ENCODE measurements at places on chromosomes 11 and 22. TPM values are rescaled to one million over a fixed set of nuclear protein-coding genes. Genes with fewer than 3 reads are reported as not detected.

Gene SCUBE1
- not detected for total RNA-seq

Gene PAMR1
- 17.9 TPM for total RNA-seq

Gene SLC17A6
- not detected for total RNA-seq

Gene NOX4
- total RNA-seq, result not detected

Gene SCO2
- total RNA-seq, result 3.0 TPM

Gene GDPD4
- not detected for total RNA-seq

Gene NLRX1
- total RNA-seq, result 8.0 TPM

Gene MS4A1
- not detected for total RNA-seq

Gene OSBP2
- 4.2 TPM for total RNA-seq

Gene UCP2
- 144 TPM for total RNA-seq

Gene MRGPRE
- not detected for total RNA-seq

GRCh38 chr11:57163160-57163868 lies 18.4 kb upstream of the LRRC55 start:
- no peak for DNase-seq

- DNase-seq, result peak; percentile 52
Measured at GRCh38 chr11:119107538-119108145, 498 bp downstream of the C2CD2L start.

DNA sequence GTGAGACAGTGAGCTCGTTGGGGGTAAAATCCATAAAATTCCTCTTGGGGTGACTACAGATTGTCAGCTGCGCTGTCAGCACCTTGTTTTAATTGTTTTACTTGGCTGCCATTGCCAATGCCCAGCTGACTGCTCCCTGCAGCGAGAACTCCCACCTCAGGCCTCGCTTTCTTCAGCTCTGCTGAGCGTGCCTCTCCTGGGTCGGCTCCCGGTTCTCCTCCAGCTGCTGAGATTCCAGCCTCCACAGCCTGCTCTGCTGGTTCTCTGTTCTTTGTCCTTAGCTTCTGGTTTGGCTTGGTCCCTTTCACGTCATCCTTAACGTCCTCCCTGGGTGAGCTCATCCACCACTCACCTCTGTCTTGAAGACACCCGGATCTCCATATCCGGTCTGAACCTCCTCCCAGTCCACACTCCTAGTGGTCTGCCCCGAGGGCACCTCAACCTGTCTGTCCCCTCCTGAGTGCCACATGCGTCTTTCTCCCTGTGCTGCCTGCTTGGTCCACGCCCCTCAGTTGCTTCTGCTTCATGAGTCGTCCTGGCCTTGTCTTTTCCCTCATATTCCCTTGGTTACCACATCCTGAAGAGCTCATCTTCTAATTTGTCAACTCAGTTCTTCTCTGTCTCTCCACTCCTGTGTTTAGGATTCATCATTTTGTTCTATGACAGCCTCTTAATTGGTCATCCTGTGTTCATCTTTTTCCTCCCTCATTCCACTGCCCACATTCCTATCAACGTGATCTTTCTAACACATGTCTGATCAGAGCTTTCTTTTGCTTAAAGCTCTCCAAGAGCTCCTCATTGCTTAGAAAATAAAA lies 35.6 kb downstream of the BMAL1 start:
- DNase-seq, result no peak

- peak; percentile 43 for DNase-seq
Measured at GRCh38 chr11:94635072-94635471, 67.9 kb downstream of the PIWIL4 start.

DNA sequence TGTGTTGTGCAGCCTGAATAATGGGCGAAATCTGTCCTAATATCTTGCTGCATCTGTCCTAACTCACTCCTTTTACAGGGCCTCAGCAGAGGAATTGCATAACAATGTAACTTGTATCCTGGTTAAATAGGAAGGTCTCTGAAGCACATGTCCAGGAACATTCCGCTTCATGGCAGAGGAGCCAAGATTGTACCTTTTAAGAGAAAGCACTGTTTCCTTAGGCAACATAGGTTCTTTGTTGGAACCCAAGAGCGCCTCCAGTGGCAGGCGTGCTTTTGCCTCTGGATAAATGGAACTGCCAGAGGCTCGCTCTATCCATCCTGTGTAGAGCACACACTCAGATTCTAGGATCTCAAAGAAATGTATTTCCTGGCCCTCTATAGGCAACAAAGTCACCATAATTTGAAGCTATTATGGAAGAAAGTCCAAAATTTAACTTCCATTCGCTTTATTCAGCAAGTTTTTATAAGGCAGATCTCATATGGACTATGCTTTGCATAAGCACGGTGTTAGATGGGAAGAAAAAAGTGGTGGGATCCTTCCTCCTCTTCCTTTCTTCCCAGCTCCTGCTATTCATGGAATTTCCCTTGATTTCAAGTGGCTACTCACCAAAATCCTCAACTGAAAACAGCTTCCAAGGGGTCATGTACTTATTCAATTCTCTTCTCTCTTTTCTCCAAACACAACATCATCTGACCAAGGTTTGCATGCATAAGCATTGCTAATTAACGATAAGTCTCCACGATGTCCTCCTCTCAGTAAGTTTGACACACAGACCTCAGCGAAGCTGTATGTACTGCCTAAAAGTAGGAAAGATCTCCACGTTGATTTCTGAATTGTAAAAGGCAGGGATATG lies at the start of gene BLID:
Gene BLID, minus strand, starts transcription at position 692 of the 856 bp plus-strand sequence. Its CDS starts 293 bp downstream, at position 399.
- peak; percentile 62 for DNase-seq

DNA sequence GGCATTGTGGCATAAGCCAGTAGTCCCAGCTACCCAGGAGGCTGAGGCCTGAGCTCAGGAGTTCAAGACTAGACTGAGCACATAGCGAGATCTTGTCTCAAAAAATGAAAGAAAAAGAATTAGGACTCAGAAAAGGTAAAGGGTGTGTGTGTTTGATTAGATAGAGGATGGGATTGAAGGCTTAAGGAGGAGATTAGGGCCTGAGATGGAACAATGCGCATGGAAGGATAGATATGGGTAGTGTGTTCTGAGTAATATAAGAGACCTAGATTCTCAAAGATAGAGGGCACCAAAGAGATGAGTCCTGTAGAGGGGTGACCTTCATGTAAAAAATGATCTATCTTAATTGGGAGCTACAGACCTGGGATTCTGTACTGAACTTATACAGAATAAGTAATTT lies 17.3 kb upstream of the RAB30 start:
- no peak for DNase-seq

- no peak for DNase-seq
Measured at GRCh38 chr11:112748713-112749543, 212.3 kb upstream of the NCAM1 start.

DNA sequence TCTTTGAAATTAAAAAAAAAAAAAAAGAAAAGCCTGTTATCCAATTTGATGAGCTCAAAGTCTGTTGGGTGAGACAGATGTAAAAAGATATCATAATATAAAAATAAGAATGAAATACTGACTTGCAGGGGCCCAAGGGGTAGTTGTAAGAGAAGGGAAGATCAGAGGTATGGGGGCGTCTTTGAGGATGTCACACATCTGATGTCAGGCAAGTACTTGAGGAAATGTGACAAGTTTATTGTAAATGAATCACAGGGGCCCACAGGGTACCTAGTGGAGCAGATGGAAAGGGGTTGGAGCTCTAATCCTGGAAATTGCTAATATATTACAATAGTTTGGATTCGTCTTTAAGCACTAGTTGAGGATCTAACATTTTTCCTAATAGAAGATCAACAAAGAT lies 131.6 kb downstream of the MAML2 start:
- no peak for DNase-seq

DNA sequence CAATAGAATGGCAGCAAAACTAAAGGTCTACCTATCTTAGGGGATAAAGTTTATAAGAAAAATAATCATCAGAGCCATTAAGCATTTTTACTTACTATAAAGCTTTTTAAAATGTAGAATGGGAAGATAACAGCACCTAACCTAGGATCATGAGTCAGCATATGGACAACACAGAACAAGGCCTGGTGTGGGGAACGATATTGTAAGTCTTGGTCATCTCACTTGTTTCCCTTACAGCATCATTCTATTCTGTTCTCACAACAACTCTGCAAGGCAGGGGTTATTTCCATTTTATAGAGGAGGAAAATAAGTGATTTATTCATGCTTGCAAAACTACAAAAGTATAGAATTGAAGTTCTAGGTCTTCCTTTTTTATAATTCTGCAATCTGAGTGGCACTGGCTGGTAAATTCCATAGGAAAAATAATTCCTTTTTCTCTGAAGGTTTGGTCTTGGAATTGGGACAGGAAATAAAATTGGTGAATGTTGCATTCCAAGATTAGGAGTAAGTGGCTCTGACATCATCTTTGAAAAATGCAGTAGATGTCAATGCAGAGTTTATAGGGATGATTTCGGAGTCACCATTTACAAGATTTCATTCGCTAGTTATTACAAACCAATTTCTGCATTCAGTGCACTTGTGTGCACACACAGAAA lies 423.0 kb downstream of the DYNC2H1 start:
- no peak for DNase-seq

DNA sequence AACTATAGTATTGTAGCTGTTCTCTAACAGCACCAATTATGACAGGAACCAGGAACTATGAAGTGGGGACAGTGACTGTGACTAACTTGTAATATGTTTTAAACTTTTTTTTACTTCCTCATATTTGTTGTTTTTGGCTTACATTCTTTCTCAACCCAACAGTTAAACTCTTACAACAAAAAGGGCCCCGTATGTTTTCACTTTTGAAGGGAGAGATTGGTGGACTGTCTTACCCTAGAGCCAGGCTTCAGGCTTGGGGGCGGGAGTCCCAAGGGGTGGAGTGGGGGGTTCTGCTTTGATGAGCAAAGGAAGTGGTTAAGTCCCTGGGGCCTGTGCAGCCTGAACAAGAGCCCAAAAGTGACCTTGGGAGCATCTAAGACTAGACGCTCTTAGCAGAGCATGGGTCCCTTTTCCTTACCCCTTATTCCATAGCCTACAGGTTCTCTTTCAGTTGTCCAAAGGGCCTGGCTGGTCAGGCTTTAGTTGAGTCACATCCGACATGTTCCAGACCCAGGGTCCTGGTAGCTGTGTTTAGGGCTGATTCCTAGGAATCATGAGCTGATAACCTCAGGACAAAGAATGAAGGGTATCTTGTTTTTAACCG lies 38.8 kb downstream of the STIM1 start:
- no peak for DNase-seq

GRCh38 chr22:40453671-40454070 lies 83.3 kb downstream of the SGSM3 start:
- no peak for DNase-seq

- DNase-seq, result no peak
Measured at GRCh38 chr11:19573666-19574065, 139.0 kb upstream of the NAV2 start.

- DNase-seq, result no peak
Measured at GRCh38 chr22:26033071-26033470, 136.2 kb upstream of the SEZ6L start.

- DNase-seq, result no peak
Measured at GRCh38 chr11:2210366-2211112, 38.9 kb upstream of the TH start.

DNA sequence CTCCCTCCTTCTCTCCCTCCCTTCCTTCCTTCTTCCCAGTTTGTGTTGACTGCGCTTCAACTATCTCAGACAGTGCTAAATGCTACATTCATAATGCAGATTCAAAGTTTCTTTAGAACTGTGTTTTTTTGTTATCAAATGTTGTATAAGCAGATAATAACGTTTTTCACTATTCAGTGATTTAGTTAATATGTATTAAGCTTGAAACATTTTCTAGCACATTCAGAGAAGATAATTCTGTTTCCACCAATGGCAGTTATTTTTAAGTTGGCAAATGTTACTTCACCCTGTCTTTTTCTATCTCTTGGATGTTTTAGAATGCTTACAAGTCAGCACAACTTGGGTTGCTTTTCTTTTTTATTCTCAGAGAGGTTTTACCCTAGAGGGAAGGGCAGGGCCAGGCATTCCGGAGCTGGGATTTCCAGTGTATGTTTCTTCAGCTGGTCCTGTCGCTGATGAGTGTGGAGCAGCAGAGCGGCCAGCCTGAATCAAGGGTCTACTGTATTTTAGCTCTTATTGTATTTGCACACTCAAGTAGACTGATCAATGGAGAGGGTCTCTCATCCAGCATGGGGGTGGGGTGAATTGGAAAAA lies 162.3 kb upstream of the ARHGAP20 start:
- DNase-seq, result no peak

DNA sequence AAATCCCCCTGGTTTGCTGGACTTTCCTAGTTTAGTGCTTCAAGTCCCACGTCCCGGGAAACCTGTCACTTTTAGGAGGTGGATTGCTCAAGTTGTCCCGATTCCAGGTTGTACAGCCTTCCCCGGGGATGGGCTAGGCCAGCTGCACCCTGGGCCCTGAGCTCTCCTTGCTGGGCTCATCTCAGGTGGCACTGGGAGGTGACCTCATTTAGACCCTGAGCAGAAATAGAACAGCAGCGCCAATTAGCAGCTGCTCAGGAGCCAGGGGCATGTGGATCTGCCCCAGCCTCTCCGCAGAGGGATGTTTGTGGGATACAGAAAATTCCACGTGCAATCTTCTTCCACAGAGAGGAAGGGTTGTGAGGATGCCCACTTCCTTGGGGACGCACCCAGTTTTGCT lies 9.6 kb upstream of the CERK start:
- DNase-seq, result no peak

GRCh38 chr11:9681583-9682372 lies 17.9 kb downstream of the SWAP70 start:
- no peak for DNase-seq

- DNase-seq, result peak; percentile 60
Measured at GRCh38 chr11:369336-370018, at the start of gene B4GALNT4. Gene B4GALNT4 (plus strand): TSS chr11:369499. CDS start chr11:369804, 305 bp downstream.

- no peak for DNase-seq
Measured at GRCh38 chr11:122327528-122327927, 211.5 kb upstream of the BLID start.

All from Caco-2 (cell line).